ENCODE measurements at places on chromosomes 1 and 21.

DNA sequence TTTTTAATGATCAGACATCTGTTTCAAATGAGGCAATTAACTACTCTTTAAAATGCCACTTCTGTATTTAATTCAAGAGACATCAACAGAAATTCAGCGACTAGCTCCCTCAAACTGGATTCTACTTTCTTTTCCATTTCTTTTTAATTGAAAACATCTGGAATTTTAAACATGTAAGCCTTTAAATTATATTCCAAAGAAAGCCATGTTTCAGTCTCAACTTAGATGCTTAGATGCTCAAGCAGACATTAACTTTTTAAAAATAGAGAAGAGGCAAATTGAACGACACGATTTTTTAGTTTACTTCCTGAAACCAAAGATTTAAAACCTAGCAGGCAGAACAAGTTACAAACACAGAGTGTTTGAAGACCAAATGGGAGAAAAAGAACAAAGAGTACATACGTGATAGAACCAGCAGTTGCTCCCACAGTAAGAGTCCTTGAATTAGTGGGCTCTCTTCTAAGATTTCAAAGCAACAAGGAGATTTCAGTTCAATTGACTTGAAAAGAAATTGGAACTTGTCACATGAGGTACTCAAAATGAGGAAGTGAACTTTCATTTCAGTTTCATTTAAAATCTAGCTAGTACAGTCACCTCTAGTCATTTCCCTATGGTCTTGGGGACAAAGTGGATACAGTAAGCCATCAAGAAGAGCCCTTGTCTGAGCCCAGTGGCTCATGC, at the start of gene CTSS:
CTSS (minus strand) TSS at position 483 of the 681 bp plus-strand sequence. CDS start 1,015 bp downstream, outside the sequence.
- no peak for DNase-seq

- no peak for DNase-seq
These were observed 2.8 kb upstream of the ZC3H12A start for GRCh38 chr1:37471345-37472231.

DNA sequence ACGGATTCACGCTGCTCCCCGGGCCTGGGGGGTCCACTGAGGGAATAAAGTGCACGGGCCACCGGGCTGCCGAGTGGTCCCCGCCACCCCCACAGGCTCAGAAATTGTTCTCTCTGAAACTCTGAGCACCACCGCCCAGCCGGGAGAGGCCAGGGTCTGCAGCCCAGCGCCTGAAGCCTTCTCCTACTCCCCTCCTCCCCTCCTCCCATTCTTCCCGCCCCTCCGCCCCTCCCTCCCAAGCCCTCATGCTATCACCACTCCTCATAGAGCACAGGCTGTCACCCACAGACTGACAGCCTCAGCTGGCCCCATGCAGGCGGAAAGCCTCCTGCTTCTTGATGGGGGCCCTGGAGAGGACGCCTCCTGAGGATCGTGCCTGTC, 707 bp upstream of the GPR153 start:
- DNase-seq = no peak

GRCh38 chr1:97084546-97084945, 363.0 kb downstream of the PTBP2 start:
- no peak for DNase-seq

- DNase-seq = no peak
These were observed 22.3 kb upstream of the PEX19 start for GRCh38 chr1:160307118-160307791.

GRCh38 chr1:200967693-200968468, 55.6 kb downstream of the KIF21B start:
- DNase-seq = no peak

DNA sequence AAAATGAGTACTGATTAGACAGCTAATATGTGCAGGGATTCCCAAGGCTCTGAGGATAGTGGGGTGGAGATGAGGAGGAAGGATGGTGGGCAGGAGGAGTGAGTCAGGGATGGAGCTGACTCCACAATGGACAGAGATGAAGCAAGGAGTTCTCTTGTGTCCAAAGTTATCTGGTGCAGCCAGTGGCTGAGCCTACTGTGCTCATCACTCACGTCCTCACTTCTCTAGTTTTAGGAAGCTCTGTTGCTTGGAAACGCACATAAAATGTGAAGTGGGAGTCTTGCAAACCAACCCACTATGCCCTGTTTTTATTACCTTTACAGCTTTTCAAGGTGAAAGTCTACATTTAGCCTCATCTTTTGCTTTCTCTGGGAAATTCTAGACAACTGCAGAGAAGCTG, 36.5 kb upstream of the SAMD13 start:
- DNase-seq = no peak

DNA sequence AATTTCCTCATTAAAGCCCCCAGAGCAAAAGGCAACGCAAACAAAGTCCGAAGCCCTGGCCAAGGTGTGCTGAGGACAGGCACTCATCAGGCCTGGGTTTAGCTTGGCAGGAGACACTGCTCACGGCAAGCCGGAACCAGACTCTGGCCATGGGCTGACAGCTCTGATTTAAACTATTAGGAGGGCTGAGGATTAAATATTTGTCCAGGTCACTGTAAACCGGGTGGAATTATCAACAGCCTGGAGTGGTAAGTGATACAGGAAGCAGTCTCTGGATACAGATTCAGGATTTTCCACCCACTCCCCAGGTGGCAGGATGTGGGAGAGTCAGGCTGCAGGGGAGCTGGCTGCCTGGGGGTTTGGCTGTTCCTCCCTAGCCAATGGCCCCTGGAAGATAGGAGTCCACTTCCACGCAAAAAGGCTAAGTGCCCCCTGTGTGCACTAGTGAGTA, 42.4 kb downstream of the SLC66A1 start:
- no peak for DNase-seq

DNA sequence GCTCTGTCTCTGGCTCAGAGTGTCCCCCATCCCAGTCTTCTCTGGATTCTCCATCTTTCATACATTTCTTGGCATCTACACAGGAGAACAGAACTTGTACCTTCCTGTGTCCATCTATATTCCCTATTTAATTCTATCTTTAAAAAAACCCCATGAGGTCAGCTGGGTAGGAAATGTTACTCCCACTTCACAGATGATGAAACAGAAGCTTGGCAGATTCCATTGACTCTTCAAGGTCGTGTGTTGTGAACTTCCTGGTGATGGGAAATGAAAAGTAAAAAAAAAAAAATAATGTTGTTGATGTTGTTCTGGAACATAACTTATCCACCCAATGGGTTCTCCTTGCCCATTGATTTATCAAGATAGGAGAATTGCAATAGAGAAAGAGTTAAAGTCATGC, 8.9 kb downstream of the CHI3L2 start:
- DNase-seq = no peak

DNA sequence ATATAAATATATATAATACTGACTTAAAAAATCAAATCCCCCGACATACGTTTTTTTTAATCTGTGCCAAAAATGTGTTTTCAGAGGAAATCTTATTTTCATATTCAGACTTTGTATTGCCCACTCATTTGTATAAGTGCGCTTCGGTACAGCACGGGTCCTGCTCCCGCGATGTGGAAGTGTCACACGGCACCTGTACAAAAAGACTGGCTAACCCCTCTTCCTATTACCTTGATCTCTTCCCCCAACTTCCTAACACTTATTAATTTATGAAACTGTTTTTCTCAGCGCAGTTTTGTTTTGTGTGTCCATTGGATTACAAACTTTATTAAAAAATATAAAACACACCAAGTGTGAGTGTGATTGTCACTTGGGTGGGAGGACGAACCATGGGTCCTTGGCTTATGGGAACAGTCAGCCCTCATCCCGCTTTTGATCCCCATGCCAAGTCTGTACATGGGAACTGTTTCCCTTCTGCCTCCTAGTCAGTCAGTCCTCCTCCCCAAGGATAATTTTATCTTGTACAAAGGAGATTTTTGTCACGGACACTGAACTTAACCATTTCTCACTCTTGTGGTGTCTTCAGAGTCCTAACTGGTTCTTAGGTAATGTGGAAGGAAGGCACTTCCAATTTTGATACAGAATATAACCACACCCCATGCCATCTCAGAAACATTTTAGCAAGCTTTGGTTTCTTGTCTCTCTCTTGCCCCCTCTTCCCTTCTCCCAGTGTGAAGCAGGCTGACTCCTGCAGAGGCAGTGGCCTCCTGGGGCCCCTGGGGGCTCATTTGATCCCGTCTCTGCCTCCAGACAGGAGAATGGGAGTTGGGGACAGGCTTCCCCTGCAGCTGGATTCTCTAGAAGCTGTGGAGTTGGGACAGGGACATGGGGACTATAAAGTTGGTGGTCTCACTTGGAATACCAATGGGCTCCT, 35.5 kb downstream of the ZBTB17 start:
- DNase-seq = no peak

DNA sequence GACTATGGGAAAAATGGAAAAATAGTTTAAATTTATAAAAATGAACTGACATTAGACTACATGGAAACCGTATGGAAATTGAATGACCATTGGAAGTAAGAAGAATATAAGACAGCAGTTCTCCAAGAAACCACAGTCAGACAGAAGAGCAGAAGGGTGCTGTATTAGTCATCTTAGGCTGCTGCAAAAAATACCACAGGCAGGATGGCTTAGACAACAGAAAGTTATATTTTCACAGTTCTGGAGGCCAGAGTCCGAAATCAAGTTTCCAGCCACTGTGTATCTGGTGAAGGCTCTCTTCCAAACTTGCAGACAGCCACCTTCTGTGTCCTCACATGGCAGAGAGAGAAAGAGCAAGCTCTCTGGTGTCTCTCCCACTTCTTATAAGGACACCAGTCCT, 175.2 kb downstream of the DSCAM start:
- no peak for DNase-seq

DNA sequence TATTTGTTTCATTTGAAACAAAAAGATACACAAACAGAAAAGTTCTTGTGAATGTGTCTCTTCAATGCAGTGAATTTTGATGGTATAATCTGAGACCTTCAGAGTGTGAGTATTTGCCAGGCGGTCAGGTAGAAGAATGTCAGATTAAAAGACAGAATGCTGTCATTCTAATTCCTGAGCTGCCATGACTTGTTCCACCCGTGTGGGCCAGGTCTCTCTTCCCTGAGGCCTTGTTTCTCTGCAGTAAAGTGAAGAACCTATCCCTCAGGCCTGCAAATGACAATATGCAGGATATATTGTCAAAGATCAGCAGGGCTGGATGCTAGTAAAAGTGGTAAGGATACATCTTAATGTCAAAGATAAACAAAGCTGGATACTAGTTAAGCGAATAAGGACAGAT, 111.4 kb downstream of the ZP4 start:
- no peak for DNase-seq

- no peak for DNase-seq
These were observed 70.9 kb upstream of the S1PR1 start for GRCh38 chr1:101165954-101166353.

DNA sequence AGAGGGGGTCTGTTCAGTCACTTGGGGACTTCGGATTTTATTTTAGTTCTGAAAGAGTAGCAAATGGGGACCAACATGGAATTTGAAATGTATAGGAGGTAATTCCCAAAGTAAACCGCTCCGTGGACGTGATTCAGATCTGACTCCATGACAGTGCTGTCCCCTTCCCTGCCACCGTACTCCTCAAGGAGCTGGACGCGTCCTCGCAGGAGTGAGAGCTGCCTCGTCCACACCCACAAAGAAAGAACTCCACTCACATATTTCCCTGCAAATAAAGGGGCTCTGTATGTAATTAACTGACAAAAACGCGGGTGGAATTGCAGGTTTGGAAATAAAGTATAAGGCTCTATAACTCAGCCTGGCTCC, 183.6 kb downstream of the ETS2 start:
- DNase-seq = no peak

DNA sequence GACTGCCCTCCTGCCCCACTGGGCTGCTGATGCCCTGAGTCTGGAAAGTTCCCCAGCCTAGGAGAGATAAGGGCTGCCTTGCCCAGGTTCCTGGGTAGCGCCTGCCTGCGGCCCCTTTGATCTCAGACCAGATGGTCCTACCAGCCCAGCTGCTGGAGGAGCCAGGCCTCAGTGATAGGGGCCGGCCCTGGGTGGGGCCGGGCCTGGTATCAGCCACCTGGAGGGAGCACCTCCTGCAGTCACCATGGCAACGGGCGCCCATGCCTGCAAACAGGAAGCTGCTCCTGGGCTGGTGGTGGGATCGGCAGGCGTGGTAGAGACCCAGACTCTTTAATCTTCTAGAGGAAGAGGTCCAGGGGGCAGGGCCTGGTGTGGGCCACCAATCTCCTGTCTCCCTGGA, 119.7 kb upstream of the WNT4 start:
- no peak for DNase-seq

DNA sequence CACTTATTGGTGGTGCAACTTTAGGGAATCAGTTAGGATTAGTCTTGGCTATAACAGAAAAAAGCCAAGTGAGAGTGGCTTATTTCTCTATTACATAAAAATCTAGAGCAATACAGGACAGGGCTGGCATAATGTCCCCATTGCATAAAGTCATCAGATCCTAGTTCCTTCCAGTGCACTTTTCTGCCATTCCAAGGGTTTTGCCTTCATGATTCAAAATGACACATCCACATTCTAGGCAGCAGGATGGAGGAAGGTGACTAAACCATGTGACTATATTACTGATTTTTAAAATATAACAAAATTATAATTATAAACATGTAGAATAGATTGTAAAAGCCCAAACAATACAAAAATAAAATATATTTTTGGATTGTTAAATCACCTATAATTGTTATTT, 18.8 kb downstream of the JUN start:
- DNase-seq = no peak

DNA sequence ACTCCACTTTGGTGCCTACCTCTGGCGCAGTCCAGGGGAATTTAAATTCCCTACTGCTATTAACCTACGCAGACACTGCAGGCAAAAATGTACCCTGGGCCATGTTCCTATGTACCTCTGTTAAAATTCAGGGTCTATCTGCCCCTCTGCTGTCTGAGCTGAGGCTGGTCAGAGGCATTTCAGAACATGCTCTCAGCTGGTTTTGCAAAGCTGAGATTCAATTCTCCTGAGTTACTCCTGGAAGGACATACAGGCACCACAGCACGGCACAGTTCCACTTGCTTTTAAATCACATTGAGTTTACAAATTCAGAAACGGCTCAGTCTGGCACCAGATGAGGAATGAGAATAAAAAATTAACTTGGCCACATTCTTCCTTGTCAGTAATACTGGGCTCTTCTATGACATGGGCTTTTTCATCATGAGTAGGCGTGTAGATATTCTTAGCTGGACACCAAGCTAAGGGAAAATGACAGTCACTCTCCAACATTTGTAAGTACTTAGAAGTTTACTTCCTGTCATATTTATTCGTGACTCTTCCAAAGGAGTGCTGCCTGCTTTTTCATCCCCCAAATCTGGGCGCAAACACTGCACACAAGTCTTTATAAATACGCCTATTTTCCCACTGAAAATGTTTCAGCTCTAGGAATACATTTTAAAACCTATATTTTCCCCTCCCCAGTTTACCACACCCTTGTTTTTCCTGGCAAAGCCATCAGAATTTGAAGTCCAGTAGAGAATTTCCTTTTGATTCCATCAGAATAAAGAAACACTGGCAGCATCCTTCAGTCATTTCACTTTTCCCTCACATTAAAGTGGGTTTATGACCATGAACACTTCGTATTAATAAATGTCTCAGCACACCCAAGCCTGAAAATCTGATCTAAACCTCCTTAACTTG, 1.9 kb downstream of the C1orf198 start:
- DNase-seq = no peak

- DNase-seq = no peak
These were observed 774.1 kb upstream of the B3GALT2 start for GRCh38 chr1:193960499-193960898.

GRCh38 chr21:25115021-25115420, 492.3 kb downstream of the MRPL39 start:
- DNase-seq = no peak

GRCh38 chr21:38303300-38303699, 46.5 kb downstream of the KCNJ15 start:
- no peak for DNase-seq

GRCh38 chr1:245118066-245118465, 36.7 kb upstream of the KIF26B start:
- no peak for DNase-seq

- peak; percentile 75 for DNase-seq
These were observed 42.5 kb upstream of the TMEM125 start for GRCh38 chr1:43227143-43227764.

- no peak for DNase-seq
These were observed 31.1 kb downstream of the CNST start for GRCh38 chr1:246597340-246597739.

Data from stimulated activated CD8-positive, alpha-beta memory T cell treated with anti-CD3 and anti-CD28 coated beads, Interleukin-2, amount 100 ng/mL, for 1 hour (primary cell).